Psoas muscle (tissue), 8 donors: ENCODE measurements at places on chromosomes 2 and 18.

DNA sequence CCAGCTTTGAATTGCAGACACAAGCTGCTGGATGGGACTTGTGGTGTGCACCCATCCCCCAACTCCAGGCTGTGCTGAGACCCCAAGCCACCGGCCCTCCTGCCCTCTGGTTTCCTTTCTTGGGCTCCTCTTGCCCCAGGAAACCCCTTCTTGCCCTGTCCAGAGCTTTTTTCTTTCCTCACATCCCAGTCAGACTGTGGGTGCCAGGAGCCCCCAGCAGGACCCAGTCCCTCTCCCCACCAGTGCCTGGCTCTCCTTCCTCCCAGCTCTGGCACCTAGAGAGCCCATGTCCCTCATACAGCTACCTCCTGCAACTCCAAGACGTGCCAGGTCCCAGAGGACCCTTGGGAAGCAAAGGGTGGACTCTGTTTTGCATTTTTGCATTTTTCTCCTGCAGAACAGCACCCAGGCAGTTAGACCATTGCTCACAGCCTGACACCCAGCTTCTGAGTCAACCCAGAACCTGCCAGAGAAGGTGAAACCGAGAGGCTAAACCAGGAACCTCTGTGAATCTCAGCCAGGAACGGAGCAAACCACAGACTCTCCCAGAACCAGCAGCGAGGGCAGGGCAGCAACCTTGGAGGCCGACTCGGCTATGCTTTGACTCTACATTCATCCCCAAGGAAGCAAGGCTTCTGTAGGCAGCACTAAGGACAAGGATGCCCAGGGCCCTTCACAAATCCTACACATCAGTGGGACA lies 221.1 kb downstream of the ANAPC1 start:
- DNase-seq, result no peak

DNA sequence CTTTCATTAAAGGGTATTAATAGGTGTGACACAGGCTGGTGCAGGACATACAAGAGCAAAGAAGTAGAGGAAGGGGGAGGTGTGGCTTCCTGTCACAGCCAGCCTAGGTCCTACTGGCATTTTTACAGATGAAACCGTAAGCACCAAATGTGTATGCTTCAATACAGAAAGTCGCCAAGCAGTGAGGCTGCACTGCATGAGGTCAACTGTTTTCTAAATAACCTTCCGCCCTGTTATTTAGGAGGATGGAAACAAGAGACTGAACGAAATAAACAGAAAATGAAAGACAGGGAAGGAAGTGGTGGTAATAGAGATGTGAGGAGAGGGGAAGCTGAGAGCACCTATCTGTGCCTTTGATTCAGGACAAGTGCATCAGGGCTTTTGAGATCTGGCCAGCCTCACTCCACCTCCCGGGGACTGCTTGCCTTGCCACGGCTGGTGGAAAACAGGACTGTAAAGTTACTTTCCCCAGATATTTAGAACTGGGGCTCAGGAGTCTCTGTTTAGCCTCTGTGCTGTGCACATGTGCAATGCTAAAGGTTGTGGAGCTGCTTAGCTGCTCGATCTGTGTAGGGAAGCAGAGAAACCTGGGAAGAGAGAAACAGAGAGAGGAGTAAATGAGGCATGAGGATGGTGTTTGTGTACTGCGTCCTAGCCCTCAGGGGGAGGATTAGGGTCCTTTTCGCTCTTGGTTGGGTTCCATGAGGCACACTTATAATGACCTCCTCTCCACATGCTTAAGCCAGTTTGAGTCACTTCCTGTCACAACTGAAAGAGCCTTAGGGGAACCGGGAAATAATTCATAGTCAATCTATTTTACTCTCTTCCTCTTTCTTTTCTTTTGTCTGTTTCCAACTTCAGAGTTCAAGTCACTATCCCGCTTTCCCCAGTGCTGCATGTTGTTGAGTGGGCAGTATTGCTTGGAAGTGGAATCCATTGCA lies 62.3 kb upstream of the BOD1L2 start:
- no peak for DNase-seq

GRCh38 chr2:30375915-30376314 lies 71.1 kb upstream of the LCLAT1 start:
- DNase-seq, result no peak

DNA sequence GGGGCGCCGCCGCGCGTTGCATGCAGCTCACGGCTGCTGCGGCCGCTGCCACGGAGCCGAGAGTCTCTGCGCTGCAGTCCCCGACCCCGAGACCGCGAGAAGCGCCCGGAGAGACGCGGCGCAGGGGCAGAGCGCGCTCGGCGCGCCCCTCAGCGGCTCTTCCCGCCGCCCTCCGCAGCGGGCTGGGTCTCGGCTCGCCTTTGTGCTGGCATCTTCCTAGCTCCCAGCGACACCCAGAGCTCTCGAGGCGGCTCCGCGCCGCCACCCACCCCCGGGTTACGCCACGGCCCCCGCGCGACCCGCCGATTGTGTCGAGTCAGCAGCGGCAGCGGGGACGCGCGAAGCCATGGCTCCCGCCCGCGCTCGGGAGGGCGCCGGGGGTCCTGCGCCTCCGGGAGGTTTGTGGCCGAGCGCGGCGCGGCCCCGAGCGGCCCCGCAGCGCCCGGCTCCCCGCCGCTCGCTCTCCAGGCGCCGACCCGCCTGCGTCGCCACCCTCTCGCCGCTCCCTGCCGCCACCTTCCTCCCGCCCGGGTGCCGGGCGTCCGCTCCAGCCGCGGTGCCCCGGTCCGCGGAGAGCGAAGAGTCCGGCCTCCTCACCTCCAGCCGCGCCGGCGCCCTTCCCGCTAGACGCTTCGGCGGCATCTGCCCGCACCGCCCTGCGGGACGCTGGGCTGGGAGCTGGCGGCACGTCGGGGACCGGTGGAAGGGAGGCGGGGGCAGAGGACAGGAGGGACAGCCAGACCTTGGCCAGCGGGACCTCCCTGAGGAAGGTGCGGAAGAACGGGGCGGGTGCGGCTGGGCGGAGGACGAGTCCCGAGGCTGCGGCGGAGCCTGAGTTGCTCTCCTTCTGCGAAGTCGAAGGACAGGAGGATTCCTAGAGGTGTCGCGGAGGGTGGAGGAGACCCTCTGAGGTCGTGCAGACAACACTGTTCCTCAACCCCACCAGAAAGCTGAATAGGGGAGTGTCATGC lies 46.3 kb upstream of the CCDC150 start:
- peak; percentile 18 for DNase-seq

DNA sequence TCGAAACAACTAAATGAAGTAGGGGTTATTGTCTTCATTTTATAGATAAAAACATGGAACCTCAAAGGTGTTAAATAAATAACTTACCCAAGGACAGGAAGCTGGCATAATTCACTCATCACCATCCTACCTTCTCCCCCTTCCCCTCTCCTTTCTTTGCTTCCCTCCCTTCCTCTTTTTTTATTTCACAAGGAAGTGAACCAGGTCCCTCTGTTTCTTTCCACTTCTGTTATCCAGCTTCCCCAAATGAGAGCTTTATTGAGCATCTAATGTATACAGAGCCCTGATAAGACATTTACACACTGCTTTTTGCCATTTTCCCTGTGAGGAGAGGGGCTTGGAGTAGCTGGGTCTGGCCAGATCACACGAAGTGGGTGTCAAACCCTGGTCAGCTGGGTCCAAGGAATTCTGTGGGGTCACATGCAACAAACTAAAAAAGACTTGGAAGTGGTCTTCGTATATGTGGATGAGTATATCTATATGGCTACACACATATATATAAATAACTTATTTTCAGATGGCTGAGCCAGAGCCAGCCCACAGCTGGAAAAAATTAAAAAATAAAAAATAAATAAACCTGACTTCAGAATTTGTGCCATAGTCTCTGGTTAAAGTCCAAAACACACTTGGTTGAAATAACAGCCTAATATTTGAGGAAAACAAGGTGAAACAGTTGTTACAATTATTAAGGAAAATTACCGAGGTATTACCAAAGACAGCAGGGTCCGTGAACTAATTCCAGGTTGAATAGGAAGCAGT lies 49.3 kb upstream of the FOSL2 start:
- DNase-seq, result no peak

DNA sequence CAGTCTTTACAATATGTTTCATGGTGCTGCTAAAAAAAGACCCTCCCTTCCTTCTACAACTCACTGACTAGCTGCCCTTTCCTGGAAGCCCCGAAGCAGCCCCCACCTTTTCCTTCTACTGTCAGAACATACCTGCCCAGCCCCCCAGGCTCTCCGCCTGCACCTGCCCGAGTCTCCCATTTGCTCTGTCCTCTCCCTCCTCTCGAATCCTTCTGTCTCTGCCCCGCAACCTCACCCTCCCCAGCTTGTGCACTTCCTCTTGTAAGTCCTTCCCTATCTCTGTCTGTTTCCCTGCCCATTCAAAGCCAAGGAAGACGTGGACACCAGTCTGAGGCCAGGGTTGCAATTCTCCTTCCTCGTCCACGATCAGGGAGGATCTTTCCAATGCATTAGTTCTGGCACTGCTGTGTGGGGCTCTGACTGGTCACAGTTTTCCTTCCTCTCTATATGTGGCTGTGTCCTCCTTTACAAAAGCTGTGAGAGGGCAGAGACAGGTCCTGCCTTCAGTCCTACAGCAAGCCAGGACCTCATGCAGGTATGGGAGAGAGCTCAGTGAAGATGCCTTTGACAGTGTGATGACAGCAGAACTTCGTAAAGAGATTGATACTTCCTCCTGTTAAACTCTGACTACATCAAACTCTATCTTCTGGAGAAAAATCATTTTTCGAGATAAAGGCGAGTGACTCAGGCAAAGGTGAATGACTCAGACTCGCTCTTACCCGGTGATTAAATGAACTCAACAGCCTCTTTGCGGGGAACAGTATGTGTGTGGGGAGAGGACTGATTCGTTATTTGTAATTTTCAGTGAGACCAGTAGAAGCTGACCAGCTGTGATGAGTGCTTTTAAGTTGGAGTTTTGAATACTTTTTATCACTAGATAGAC lies 14.2 kb downstream of the TNFRSF11A start:
- DNase-seq, result no peak

- DNase-seq, result no peak
Observed at GRCh38 chr2:33342705-33343104, 133.7 kb upstream of the RASGRP3 start.

DNA sequence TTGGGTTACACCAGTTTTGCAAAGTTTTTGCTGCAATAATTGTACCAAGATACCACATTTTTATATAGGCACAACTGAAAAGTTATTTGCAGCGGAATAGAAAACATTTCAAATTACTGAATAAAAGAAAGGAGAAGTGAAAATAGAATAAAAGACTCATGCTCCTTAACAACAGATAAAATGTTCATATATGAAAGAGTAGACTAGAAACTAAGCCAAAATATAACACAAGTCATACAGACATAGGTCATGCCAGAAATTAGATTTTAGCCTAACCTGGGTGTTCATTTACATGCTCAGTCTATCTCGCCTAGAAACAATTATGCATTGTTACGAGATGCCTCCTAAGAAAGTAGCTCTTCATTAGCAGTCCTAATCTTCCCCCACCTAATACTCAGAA lies 16.4 kb upstream of the MAP3K20 start:
- DNase-seq, result no peak

DNA sequence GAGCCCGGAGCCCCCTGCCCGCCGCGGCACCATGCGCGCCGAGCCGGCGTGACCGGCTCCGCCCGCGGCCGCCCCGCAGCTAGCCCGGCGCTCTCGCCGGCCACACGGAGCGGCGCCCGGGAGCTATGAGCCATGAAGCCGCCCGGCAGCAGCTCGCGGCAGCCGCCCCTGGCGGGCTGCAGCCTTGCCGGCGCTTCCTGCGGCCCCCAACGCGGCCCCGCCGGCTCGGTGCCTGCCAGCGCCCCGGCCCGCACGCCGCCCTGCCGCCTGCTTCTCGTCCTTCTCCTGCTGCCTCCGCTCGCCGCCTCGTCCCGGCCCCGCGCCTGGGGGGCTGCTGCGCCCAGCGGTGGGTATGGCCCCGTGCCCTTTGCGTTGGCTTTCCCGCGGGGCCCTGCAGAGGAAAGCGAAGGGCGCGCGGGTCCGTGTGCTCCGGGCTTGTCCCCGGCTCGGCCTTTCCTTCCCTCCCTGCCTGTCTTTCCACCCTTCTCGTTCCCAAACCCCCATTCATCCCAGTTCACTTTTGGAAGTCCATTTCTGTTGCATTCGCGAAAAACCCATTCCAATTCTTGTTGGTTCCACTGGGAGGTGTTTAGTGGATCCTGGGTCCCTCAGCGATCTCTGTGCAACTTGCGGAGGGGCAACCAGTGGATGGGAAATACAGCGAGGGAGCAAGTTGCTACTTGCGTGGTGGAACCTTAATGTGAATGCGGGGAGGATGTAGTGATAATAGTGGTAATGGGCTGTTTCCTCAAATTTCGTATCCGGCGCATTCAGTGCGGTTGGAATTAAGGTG lies 599 bp downstream of the ADAM23 start:
- DNase-seq, result peak; percentile 58

DNA sequence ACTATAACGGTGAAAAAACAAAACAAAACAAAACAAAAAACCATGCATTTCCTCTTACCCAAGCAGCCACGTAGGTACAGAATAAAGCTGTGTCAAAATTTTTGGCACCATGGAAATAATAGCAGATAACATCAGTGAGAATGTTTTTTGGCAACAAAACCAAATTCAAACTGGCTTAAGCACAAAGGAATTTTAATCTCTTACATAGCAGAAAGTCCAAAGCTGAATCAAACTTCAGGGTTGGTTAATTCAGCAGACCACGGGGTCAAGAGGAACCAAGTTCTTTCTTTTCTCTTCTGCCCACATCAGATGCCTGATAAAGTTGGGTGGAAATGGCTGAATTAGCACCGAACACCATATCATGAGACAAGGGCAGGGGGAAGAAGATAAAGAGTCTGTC lies 129.5 kb downstream of the PAX3 start:
- DNase-seq, result no peak

DNA sequence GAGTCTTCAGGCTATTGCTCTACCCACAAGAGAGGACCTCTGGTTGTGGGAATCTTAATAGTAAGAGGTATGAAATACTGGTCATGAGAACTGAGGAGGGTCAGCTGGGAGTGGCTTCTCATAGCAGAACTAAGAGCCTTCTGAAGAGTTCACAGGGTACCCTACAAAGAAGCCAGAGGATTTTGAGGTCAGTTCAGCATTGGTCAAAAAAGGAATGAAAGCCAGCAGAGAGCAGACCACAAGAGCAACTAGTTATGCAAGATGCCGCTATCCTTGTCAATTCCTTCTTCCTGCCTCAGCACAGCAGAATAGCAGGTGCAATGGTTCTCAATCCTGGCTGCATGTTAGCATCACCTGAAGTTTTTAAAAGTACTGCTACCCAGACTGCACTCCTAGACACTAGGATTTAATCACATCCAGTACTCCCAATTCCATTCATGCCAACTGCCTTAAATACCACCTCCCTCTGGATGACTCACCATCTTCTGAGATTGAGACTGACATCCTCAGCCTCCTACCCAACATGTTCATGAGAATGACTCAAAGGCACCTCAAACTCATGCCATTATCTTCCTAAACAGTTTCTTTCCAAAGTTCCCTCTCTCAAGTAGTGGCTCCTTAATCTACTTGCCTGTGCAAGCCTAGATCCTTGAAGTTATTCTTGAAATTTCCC lies 81.0 kb upstream of the RBMS1 start:
- DNase-seq, result no peak
